ENCODE measurements at places on chromosomes 5 and 9.

- DNase-seq: no peak
Measured at GRCh38 chr5:95731571-95732554, 727 bp downstream of the RHOBTB3 start.

DNA sequence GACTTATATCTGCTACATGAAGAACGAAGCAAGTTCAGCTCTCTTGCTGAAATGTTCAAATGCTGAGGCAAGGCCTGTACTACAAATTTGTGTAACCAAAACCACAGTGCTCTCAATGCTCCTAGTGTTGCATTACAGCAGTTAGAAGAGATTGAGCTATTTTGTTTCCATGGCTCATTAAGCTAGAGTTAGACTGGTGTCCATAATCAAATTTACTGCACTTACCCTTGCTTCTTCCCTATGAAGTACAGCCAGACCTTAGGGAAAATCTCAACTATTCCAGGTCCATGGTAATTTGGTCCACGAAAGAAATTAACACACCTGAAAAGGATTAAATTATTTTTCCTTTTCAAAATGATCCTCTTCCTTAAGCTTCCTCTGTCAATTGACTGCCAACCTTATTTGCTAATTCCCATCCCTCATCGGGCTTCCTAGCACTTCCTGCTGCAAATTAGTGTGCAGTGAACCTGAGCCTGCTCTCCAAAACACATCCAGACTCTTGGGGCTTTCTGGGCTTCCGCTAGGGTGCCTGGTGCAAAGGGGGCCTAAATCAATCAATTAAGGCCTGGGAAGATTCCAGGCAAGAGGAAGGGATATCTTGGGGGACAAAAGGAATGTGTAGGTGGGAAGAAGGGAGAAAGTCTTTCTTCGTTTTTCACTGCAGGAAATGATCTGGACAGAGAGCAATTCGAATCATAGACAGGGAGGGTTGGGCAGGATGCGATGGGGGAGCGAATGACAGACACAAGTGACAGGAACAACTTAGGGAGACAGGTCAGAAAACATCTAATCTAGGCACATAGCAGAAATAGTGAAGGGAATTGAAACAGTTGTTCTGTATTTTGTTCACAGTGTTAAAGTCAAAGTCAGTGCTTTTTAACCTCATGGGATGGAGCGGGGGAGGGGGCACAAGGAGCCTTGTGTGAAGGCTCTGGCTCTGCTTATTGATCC lies 542.4 kb downstream of the RAB3C start:
- DNase-seq: no peak

GRCh38 chr9:87149799-87150198 lies 202.5 kb upstream of the GAS1 start:
- no peak for DNase-seq

GRCh38 chr5:40474250-40474649 lies 205.5 kb upstream of the PTGER4 start:
- DNase-seq: no peak

- DNase-seq: no peak
Measured at GRCh38 chr9:133727876-133728441, 10.2 kb downstream of the SARDH start.

GRCh38 chr9:91746357-91746756 lies 203.7 kb downstream of the ROR2 start:
- DNase-seq: no peak

DNA sequence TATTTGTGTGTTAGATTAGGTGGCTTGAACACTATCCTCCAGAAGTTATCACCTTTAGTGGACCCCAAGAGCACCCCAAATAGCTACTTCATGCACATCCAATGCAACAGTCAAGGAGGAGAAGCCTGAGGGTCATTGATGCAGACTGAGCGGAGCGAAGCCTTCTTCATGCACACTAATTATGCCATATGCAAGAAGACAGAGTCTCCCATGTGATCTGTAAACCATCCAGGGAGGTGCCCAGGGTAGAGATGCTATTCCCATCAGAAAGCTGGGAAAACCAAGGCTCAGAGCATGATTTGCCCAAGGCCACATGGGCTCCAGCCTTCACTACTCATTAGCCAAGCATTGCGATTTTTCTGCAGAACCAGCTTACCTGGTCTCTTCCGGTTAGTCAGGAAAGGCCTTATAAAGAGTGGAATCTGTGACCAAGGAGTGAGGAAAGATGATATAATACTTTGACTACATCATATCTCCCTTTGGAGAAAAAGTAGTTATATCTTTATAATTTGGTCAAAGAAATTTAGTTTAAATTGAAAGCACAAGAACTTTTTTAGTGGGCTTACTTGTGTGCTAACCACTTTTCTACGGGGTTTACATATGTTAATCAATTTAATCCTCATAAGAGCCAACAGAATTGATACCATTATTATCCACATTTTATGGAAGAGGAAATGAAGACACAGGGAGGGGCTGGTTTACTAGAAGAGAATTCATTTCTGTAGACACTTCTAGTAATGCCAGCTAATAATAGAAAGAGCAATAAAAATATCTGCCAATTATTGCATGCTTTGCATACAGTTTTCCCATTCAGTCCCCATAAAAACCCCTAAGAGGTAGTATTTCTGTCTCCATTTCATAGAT lies 220.0 kb downstream of the ESM1 start:
- no peak for DNase-seq

DNA sequence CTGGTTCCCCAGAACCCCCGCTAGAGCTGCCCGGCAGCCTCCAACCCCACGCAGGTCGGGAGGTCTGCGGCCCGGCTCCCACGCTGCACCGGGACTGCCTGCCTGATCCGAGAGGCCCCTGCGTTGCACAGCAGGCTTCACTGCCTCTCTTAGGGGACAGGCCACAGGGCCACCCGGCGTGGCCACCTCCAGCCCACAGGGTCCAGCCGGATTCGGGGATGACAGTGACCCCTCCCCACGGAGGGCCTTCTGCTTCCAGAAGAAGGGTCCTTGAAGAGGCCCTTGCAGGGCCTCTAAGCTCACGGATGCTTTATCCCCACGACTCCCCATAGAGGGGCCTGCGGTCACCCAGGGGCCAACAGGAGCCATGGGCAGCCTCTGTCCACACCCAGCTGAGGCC lies 66.1 kb upstream of the PPP1R26 start:
- no peak for DNase-seq

DNA sequence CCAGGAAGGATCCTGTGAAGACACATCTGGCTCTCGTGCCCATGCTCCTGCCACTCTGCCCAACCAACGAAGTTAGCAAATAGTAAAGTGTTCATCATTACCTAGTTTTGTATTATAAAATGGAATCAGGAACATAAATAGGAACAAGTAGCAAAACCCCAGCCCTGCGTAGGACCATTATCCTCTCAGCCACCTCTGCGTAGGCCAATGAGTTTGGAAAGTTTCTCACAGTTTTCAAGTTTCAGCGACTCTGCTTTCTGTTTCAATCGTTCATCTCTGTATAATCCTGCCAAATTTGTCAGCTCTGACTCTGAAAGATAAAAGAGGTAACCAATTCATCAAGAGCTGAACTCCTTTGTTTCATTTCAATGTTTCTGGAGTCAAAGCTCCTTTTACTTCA lies 10.1 kb upstream of the SPATA24 start:
- DNase-seq: no peak

- no peak for DNase-seq
Measured at GRCh38 chr5:52013523-52013922, 630.3 kb downstream of the ISL1 start.

GRCh38 chr9:134870301-134870694 lies 10.3 kb upstream of the FCN2 start:
- DNase-seq: no peak

GRCh38 chr5:96229188-96229587 lies 203.9 kb downstream of the PCSK1 start:
- DNase-seq: no peak

GRCh38 chr5:173855162-173855994 lies 32.8 kb upstream of the CPEB4 start:
- no peak for DNase-seq

- DNase-seq: no peak
Measured at GRCh38 chr9:79706512-79706911, 134.7 kb downstream of the TLE4 start.

GRCh38 chr5:60830581-60831127 lies 13.4 kb downstream of the ELOVL7 start:
- no peak for DNase-seq

- DNase-seq: no peak
Measured at GRCh38 chr5:163914910-163915309, 409.5 kb downstream of the MAT2B start.

GRCh38 chr9:93949073-93949693 lies 6.0 kb downstream of the BARX1 start:
- DNase-seq: no peak

DNA sequence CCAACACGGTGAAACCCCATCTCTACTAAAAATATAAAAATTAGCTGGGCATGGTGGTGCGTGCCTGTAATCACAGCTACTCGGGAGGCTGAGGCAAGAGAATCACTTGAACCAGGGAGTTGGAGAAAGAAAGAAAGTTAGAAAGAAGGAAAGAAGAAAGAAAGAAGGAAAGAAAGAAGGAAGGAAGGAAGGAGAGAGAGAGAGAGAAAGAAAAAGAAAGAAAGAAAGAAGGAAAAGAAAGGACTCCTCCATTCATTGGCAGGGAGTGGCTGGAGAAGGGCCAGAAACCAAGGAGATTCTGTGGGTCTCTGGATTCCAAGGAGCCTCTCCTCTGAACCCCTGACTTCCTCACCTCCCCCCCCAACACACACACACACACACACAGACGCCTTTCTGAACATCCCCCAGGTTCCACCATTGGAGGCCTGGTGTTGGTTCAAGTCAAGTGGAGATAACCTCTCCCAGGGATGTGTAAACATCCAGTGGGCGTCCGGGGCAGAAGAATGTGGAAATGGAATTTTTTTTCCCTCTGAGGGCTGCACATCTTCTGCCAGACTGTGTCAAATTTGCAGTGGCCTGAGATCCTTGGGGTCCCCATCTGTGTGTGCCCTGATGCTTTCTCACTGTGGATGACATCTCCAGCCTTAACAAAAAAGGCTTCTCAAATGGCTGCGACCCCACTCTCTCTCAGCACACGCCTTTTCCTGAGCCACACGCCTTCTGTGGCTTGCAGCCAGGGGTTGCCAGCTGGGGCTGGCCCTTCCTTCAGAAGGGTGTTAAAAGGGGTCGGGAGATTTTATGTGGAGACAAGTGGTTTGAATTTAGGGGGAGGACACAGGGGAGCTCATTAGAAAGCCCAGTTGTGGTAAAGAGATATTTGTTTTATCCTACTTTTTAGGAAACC lies 109.3 kb upstream of the HAND1 start:
- no peak for DNase-seq

GRCh38 chr5:178305801-178306200 lies 73.2 kb upstream of the PHYKPL start:
- no peak for DNase-seq

- DNase-seq: no peak
Measured at GRCh38 chr5:57529864-57530263, 47.3 kb upstream of the ACTBL2 start.

DNA sequence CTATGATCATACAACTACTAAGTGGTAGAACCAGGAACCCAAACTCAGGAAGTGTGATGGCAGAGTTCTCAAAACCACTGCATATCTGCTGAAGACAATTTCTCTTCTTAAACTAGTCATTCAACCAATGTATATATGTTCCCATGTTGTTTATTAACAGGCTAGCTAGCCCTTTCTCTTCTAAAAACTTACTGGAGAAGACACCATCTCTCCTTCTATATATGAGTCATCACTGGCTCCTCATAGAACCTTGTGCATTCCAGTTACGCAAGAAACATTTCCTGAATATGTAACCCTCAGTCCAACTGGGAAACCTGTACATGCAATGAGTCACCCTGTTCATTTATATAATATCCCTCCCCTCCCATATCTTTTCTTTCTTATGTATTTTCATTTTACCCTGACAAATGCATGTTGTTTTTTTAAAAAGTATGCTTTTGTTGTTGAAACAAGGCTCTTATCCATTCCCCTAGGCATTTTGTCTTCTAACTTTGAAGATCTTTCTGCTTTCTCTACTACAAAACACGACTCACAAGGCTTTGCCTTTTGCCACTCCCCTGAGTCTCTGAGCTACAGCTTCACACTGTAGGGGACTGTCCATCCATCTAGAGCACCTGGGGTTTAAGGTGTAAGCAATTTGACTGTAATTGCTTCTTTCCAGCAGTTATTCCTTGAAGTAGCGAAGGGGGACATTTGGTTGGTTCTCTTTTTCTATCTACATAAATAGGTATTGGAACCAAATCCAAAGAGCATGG lies 119.5 kb downstream of the ANXA1 start:
- DNase-seq: no peak

DNA sequence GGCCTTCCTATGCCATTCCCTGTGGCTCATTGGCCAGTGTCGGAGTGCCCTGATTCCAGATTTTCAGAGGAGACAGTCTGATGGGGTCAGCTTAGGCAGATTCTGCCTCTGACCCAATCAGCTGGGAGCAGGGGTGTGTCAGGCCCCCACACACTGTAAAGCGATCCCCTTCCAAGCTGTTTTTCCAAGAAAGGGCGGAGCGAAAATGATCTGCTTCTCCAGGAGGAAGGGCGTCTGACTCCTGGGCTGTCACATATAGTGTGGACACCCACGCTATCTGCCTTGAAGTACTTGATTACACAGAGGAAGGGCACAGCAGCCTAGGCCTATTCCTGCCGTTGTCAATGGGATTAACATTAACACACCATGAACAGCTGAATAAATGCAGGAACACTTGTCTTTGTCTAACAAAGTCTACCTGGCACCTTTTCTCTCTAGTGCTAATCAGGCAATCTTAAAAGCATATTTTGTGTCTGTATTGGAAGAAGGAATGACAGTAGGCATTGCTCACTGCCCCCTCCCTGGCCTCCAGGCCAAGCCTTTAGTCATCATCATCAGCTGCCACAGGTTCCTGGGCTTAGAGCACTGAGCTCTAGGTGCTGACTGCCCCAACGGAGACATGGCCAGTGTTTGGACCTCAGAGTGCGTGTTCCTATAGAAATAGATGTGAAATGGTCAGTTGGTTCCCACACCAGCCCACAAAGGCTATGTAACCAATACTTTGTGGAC lies 218.7 kb downstream of the MELK start:
- DNase-seq: no peak

GRCh38 chr5:138954257-138955012 lies 79.3 kb upstream of the LRRTM2 start:
- DNase-seq: no peak

DNA sequence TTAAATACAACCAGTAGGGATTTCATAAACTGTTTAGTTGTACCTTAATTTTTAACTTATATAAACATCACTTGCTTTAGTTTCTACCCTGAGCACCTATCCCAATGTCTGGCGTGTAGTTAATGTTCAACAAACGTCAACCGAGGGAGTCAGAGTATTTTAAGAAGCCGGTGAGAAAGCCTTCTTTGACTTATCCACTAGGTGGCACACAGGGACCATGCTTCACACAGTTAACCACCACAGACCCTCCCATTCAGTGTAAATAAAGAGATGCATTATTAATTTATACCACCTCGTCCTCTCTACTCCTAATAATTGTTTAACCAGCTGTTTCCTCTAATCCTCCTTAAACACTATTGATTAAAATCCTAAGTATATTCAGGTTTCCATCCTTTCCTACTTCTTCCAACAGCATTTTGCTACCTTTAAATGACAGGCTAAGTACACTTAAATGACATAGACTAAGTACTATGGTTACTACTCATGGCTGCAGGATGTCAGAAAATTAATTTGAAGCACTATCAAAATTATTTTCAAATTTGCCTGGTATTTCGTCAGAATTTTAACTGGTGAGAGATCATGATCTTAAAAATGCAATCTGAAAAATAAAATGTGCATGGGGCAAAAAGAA lies 2.3 kb downstream of the HAPLN1 start:
- no peak for DNase-seq

- no peak for DNase-seq
Measured at GRCh38 chr5:143464723-143465490, 61.4 kb upstream of the NR3C1 start.

Data from activated T-helper 1 cell treated with Interleukin-2 at 50 U/mL for 16 hours (primary cell).